GM13977 (cell line): ENCODE measurements at places on chromosomes 1 and 21.
A peak's percentile ranks its signal among the peaks of the same experiment; 100 is the strongest.

GRCh38 chr1:183656355-183656754, 3.2 kb upstream of the APOBEC4 start:
- no peak for DNase-seq

DNA sequence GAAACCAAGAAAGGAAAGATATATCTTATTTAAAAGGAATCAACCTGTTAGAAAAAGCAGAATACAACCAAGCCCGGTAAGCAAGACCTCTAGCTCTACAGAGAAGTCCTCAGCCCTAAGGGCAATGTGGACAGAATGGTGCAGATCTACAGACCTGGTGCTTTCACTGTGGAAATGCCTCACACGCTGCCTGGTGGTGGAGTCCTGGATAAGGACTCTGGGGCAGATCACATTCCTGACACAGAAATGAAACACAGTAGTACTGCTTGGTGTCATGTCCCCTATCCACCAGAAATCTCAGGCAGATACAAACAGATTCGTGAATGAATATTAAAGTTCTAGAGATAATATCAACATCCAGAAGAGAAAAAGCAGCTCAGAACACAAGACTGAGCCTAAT, 6.8 kb downstream of the CNN3 start:
- DNase-seq, result no peak

DNA sequence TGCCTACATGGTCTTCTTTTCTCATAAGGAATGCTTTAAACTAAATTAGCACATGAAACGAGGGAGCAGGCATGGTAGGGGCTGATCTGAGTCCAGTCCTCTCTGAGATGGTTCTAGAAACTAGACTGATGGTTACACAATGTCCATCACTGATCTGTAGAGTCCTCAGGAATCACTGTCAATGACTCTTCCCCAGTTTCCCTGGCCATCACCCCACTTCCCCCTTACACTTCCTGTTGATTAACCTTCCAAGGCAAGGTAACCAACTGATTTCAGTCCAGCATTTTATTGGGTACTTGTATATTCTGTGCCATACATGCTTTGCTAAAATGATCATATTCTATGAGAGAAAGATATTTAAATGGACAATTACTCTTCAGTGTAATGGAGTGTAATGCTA, 100.6 kb upstream of the ARTN start:
- no peak for DNase-seq

DNA sequence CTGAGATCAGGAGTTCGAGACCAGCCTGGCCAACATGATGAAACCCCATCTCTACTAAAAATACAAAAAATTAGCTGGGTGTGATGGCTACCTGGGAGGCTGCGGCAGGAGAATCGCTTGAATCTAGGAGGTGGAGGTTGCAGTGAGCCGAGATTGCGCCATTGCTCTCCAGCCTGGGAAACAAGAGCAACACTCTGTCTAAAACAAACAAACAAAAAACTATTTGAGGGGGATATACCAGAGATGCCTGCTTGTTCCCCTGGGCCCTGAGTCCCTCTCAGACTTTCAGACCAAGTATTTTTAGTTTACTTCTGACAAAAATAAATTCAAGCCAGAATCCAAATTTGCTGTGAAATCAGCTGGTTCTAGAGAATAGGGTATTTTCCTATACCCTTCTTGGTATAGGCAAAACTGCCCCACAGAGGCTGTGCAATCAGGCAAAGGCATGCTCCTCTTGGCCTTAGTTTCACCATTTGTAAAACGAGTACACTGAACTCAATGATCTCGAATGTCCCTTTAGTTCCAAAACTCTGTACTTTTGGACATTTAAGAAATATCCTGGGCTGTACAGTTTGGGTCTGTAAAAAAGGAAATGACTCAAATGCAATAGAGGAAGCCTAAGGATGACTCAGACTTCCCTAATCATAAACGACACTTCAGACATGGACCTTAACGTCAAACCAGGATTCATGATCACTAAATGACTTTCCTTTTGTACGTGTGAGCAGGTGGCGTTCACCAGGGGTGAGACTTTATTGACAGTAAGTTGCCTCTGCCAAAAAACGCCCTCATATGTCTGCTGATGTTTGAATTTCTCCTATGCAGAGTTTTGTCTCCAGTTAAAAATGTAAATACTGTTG, 16.1 kb downstream of the ENSA start:
- DNase-seq, result peak; percentile 54

GRCh38 chr1:233460692-233461091, 133.2 kb downstream of the MAP3K21 start:
- no peak for DNase-seq

GRCh38 chr1:110259770-110260169, 49.7 kb downstream of the KCNC4 start:
- no peak for DNase-seq

DNA sequence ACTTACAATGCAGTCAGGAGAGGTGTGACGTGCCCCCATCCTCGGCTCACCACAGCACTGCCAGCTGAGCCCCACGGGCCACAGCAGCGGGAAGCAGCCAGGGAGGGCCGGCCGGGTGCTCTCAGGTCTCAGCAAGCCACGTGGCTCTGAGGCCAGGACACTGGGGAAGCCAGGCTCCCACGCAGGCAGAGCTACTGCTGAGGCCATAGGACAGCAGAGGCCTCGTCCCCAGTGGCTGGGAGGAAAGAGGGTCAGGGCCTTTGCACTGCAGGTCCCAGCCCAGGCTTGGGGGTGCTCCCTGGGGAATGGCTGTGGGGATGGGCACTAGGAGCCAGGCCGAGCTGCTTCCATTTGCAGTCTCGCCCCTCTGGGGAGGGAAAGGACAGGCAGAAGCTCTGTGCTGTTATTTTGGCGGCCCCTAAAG, 5.8 kb downstream of the LRRC47 start:
- DNase-seq, result no peak

GRCh38 chr21:14526199-14526598, 19.9 kb downstream of the SAMSN1 start:
- no peak for DNase-seq

GRCh38 chr1:170765279-170765678, 101.3 kb downstream of the PRRX1 start:
- no peak for DNase-seq

DNA sequence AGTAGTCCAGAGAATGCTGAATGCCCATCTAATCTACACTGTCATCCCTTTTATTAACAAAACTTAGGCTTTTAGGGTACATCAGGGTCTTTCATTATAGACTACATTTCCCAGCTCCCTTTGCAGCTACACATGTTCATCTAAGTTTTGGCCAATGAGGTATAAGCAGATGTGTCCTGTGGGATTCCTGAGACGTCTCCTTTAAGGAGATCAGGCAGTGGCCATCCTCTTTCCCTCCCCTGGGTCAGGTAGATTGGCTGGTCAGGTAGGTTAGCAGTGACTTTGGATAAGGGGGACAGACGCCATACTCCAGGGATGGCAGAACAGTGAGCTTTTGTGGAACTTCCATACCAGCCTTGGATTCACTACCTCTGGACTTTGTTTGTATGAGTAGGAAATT, 188.3 kb downstream of the FGGY start:
- no peak for DNase-seq

DNA sequence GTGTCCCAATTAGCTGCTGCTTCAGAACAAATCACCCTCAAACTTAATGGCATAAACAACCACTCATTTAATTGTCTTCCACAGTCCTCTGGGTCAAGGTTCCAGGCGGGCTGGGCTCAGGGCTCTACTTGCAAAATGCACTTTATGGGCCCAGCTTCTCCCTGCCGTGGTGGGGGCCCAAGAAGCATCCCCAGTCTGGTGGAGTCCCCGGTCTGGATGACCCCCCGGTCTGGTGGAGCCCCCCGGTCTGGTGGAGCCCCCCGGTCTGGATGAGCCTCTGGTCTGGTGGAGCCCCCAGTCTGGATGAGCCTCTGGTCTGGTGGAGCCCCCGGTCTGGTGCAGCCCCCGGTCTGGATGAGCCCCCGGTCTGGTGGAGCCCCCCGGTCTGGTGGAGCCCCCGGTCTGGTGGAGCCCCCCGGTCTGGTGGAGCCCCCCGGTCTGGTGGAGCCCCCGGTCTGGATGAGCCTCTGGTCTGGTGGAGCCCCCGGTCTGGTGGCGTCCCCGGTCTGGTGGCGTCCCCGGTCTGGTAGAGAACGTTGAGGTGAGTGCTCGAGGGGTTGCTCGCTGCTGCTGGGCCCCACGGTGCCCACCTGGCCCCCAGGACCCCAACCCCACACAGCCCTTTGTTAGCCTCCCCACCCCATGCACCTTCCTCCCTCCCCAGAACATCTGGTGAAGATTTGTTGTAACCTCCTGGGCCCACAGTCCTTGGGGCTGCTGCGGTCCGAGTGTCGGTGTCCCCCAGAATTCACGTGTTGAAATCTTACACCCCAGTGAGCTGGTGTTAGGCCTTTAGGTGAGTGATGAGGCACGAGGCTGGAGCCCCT, 33.8 kb downstream of the POFUT2 start:
- DNase-seq, result no peak

DNA sequence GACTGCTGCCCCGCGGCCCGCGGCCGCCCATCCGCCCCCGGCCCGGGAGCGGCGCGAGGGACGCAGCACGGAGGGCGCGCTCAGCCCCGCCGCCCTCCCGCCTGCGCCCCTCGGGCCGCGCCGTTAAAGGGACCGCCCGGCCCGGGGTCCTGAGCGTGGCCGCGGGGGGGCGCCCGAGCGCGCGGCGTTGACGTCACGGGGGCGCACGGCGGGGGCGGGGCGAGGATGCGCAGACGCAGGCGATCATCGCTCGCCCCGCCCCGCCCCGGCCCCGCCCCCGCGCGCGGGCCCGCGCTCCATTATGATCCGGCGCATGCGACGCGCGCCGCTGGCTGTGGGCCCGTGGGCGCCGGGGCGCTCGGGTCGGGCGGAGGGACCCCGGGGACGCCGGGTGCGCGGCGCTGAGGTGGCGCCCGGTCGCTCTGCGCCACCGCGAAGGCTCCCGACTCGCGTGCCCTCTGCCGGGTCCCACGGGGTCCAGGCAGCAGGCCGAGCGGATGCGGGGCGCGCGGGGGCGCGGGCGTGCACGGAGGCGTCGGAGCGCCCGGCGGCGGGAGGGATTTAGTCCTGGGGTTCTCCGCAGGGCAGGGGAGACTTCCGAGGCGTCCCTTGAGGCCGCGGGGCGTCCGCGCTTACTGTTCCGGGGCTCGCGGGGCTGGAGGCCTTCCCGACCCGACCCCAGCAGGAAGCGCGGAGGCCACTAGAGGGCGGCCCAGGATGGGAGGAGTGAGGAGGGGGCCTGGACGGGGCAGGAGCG, at the start of gene DVL1:
Gene DVL1, minus strand, starts transcription at position 163 of the 757 bp plus-strand sequence. CDS start 353 bp downstream, outside the sequence.
- DNase-seq, result peak; percentile 98

DNA sequence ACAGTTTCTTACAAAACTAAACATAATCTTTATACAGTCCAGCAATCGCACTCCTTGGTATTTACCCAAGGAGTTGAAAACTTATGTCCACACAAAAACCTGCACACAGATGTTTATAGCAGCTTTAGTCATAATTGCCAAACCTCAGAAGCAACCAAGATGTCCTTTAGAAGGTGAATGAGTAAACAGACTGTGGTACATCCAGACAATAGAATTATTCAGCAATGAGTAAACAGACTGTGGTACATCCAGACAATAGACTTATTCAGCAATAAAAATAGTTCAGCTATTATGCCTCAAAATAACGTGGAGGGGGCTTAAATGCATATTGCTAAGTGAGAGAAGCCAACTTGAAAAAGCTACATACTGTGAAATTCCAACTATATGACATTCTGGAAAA, 87.0 kb upstream of the GALNT2 start:
- no peak for DNase-seq

GRCh38 chr1:59105548-59106507, 191.1 kb upstream of the FGGY start:
- no peak for DNase-seq

- no peak for DNase-seq
Observed at GRCh38 chr1:236768601-236769000, 26.5 kb upstream of the MTR start.

DNA sequence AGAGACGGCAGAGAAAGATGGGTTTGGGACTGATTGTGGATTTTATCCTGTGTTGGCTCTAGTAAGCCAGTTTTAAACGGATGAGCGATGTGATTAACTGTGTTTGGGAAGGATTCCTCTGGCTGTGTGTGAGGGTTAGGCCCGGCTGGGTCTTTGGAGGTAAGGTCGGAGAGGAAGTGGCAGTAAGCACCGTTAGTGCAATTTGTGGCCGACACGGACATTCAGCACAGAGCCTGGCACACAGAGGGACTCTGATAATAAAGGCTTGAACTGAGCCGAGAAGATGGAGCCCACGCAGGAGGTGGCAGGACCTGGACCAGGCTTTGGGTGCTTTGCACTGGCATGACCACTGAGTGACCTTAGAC, 1.3 kb downstream of the MTFR1L start:
- no peak for DNase-seq

- peak; percentile 43 for DNase-seq
Observed at GRCh38 chr21:39313042-39313570, 326 bp downstream of the BRWD1 start.

- DNase-seq, result no peak
Observed at GRCh38 chr1:153534925-153535241, 908 bp downstream of the S100A6 start.

GRCh38 chr1:17588048-17588871, 48.8 kb downstream of the ARHGEF10L start:
- no peak for DNase-seq

GRCh38 chr1:34360574-34360973, 183.9 kb downstream of the C1orf94 start:
- DNase-seq, result peak; percentile 11

DNA sequence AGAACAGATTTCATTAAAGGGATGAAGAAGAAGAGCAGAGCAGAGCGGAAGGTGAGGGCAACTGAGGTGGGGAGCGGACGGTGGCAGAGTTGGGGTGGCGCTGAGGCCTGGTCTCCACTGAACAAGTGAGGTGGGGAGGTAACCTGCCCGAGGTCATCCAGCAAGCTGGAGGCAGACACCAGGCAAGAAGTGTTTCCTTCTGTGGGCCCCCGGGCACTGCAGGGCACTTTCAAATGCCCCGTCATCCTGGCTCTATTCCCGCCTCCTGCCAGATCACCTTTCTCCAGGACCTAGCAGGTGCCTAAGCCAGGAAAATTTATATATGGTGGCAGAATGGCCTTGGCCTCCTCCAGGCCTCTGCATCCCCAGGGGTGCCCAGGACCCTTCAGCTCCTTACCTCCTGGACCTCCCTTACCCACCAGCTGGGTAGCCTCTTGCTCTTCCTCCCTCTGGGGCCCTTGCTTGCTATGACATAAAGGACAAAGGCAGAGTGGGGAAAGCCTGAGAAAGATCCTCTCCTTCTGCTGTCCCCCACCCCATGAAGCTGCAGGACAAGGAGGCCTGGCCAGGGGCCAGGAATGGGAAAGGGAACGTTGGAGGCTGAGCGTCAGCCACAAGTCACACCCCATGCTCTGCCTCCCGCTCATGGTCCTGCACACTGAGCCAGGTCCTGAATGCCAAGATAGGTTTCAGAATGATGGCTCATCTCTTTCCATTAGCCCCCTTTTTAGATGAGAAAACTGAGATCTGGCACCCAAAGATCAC, 29.0 kb downstream of the VWA5B1 start:
- DNase-seq, result no peak

GRCh38 chr21:46110499-46111192, 12.7 kb downstream of the COL6A2 start:
- DNase-seq, result no peak
